ENCODE measurements at places on chromosomes 12 and 14.

DNA sequence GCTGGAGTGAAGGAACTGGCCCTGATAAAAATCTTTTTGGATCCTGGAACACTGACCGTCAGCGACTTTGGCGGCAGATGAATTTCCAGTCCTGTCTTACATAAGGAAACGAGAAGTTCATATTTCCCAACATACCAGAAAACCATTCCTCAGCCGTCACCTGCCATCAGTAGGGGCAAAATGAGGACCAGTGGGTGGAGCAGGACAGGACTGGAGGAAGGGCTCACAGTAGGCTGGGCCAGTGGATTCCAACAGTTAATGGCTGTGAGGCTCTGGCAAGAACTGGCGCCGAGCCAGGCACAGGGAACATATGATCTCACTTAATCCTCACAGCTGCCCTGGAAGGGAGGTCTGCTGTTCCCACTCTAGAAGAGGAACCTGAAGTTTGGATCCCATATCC lies 67.2 kb upstream of the FAM181A start:
- no peak for DNase-seq

DNA sequence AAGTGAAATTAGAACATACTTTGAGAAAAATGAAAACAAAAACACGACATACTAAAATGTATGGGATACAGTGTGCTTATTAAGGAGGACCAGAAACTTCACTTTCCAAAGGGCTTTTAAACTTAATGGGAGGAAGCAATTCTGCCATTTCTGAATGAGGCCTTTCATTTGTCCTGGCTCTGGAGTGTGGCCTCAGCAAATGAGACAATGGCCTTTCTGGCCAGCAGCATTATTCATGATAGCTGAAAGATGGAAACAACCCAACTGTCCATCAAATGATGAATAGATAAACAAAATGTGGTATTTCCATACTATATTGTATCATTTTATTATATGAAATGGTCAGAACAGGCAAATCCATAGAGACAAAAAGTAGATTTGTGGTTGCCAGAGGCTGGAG lies 338.6 kb downstream of the CEP128 start:
- DNase-seq, result no peak

GRCh38 chr14:93832665-93833064 lies 44.4 kb upstream of the PRIMA1 start:
- DNase-seq, result no peak

DNA sequence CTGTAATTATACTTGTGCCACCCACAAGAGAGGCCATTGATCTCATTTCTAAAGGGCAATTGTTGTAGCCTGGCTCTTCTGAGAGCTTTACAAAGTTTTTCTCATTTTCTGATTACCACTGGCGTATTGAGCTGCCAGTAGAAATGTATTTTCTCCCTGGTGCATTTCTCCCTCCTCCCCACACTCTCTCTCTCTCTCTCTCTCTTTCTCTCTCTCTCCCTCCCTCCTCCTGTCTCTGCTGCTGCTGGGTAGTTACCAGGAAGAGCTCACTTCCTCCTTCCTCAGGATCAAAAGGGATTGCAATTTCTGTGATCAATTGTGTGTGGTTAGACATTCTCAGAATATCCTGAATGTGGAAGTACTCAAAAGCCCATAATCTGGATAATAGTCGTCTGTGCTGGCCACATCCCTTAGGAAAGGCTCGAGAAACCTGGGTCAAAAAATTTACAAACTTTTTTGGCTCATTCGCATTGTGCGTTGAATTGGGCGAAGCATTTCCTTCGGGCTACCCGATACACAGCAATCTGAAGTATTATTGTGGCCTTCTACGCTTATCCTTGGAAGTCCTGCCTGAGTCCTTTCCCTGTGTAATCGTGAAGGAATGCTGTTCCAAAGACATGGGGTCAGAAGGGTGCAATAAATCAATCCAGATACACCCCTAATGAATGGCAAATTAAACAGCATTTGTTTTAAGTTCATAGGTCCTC lies 254.8 kb downstream of the MSRB3 start:
- DNase-seq, result no peak

DNA sequence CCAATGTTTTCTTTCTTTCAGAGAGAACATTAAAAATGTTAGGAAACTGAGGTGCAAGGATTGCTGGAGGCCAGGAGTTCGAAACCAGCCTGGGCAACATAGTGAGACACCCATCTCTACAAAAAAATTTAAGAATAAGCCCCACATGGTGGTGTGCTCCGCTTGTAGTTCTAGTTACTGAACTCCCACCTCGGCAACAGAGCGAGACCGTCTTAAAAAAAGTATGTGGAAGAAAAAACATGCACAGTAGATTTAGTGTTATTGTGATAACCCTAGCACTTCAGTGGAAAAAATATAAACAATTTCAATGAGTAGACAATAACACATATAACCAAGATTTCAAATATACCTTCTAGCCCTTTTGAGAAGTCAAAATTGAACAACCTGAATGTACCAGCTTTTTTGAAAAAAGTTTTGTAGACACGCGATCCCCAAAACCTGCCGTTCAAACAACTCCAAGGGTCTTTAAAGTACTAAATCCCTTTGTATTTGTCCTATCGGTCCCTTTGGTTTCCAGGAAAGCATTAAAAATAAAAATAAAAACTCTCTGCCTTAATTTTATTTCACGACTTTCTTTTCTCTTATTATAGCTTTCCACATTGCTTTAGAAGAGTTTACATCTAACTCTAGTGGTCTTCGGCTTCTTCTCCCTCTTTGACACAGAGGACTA lies 1.0 kb upstream of the ANO6 start:
- DNase-seq, result no peak
